ENCODE measurements at places on chromosomes 16 and 17.

DNA sequence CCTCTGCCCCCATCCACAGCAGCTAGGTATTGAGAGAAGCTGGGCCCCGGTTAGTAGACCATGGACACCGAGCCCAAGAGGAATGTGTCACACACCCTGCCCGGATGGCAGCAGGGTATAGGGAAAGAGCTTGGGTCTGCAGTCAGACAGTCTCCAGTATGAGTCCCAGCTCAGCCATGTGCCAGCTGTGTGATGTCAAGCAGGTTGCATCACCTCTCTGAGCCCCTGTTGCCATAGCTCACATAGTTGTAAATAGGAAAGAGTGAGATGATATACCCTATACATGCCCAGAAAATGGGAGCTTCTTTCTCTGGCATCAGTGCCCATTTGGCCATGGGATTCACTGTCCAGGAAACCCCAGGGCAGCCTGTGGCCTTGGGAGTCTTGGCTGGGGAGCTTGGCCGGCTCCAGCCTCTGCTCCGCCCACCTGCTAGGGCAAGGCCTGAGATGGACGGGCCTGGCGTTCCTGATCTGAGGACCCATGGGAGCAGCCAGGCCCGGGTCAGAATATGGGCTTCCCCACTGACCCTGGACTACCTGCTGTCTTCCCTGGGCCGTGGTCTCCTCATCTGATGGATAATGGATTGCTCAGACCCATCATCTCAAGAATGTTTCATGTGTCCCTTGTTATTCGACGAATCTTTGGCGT lies 13.2 kb downstream of the CD300LG start:
- no peak for DNase-seq

DNA sequence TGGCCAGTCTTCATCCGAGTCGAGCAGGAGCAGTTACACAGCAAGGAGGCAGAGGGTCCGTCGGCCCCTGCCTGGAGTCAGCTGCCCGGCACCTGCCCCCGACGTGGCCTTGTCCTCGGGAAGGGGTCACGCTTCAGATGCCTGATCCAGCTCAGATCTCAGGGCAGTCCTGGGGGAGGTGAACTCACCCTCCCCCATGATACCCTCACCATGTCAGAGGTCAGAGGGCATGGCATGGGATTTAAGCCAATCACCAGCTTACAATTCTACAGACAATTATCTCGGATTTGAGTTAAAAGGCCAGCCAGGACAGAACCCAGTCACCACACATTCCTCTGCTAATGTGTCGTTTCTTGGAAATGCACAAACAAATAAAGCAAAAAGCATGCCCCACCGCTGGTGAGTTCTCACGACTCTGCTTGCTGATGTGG lies 211.3 kb downstream of the FOXL1 start:
- no peak for DNase-seq

DNA sequence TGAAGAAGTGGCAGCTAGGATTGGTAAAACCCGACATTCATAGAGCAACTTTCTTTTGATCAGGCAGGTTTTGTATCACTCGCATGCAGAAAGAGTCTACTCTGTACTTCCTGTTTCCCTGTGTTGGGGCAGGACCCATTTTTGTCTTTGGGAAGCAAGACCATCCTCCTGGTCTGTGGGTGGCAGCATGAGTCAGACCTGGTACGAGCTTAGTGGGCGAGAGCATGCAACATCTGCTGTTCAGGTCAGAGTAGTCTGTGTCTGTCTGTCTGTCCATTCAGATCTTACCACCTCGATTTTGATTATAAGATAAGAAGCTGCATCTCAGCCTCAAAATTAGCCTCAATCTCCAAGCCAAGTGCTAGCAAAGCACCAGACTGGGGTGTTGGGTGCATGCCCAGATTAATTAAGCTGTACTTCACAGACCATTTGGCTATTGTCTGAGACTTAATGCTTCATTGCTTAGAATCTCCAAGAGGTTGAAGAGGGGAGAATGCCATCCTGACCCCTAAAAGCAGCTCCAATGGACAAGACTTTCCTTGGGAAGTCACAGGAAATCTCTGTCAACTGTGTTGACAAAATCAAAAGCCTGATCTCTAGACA lies 110.9 kb downstream of the XYLT1 start:
- DNase-seq, result no peak

GRCh38 chr17:38341035-38341721 lies 2.6 kb downstream of the GPR179 start:
- DNase-seq, result no peak

GRCh38 chr16:60945225-60945624 lies 1091.0 kb downstream of the CDH8 start:
- no peak for DNase-seq

- no peak for DNase-seq
Measured at GRCh38 chr16:17212606-17213005, 258.2 kb downstream of the XYLT1 start.

DNA sequence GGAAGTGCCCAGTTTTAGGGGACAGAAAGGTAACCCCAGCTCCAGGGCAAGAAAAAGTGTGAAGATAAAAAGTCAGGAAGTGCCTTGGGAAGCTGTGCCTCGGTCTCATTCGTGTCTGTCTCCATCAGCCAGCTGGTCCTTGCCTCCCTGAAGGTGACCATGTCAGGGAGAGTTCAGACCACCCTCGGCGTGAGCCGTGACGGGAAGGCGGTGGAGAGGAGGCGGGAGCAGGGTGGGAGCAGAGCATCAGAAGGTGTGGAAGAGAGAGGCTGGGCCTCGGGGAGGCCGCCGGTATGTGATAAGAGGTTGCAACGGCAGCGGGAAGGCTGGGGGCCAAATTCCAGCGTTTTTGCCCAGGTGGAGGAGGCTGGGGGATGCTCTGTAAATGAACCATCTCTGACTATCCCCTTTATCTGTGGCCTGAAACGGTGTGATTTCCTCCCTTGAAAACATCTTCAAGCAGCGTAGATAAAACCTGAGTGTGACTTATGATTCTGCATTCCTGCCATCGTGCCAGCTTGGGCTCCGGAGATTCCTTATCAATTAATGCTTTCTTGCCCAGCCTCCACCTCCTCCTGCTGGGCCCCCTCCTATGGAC lies 251.8 kb downstream of the IRF8 start:
- no peak for DNase-seq

DNA sequence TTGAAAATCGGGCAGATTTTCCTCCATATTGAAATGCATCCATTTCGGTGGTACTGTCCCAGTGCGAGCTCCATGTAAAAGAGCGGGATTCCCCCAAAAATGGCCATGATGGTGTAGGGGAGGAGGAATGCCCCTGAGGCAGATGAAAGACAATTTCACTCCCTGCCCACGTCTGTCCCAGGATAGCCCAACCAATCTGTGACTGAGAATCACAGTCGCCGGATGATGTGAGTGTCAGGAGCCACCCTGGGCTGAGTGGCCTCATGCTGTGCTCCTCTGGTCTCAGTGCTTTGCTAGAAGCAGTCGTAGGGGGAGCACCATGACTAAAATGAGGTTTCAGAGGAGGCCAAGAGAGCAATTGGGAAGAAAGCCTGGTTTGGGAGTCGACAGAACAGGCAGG lies 16.7 kb downstream of the SLC6A4 start:
- DNase-seq, result no peak

DNA sequence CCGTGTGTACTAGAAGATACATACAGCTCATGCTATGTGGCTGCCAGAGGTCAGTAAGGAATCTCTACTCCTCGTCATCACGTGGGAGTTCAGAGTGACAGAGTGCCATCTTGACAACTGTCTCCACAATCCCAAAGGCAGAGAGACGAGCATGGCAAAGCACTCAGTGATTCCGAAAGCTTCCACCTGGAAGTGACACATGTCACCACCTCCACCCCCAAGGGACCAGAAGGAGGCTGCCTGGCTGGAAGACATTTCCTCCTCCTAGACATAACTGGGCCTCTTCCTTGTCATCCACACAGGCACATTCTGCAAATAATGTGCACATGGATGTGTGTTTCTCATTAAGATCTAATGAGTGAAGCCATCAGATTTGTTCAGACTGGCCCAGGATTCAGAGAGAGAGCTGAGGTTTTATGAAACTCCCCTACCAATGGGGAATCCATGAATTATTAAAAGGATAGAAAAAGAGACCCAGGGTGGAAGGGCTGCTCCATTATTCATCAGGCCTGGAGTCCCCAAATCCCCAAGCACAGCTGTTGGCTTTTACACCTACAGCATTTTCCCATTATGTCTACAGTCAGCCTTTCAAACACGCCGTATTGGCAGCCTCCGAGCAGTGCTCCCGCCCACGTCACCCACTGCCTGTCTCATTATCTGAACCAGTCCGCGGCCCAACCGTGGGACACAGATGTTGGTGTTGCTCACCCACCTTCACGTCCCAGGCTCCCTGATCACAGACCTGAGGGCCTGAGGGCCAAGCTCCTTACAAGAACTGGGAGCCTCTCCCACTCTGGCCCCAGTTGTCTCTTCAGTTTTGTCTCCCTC lies 3.3 kb upstream of the CACNG5 start:
- no peak for DNase-seq

GRCh38 chr16:81574168-81574567 lies 129.6 kb downstream of the CMIP start:
- DNase-seq, result no peak

DNA sequence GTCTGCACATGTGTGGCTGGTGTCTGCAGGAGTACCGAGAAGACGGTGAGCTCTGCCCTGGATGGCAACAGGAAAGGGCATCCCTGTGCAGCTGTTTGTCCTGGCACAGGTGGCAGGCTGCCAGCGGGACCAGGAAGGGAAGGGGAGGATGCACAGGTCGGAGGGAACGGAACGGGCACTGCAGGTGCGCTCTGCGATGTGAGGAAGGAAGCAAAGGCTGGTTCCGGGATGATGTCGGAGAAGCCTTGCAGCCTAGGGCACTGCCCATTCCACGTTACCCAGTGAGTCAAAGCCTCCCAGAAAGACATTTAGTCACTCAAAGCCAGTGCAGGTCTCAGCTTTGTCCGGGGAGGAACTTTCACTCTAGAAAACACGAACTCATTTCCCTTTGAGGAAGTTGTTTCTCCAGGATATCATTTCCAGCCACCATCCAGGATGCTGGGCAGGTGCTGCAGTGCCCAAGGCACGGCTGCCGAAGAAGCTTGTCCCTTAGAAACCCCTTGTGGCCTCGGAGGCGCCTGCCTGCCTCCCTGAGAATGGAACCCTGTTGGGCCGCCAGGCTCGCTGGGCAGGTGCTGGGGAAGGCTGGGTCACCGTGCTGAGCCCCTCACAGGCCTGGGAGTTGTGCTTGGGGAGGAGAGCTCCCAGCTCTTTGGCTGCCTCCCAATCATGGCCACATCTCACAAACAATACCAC lies 4.5 kb upstream of the TMEM235 start:
- no peak for DNase-seq

GRCh38 chr17:50203086-50203485 lies 1.7 kb upstream of the COL1A1 start:
- DNase-seq, result no peak

GRCh38 chr17:80224683-80225082 lies 4.5 kb downstream of the SLC26A11 start:
- DNase-seq, result no peak

GRCh38 chr17:40320756-40321523 lies 12.0 kb downstream of the RARA start:
- peak; percentile 56 for DNase-seq

DNA sequence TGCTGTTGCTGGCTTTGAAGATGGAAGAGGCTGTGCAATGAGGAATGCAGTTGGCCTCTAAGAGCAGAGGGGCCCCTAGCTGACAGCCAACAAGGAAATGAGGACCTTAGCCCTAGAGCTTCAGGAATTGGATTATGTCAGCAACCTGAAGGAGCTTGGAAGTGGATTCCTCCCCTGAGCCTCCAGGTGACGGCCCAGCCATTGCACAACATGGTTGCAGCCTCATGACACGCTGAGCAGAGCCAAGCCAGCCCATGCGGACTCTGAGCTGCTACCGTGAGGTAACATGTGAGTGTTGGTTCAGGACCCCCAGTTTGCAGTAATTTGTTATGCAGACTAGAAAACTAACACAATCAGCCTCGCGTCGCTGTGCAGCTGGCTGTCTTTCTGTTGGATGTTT lies 20.2 kb downstream of the CCDC42 start:
- no peak for DNase-seq

- no peak for DNase-seq
Measured at GRCh38 chr17:68457168-68457538, at the start of gene WIPI1. Gene WIPI1, minus strand, starts transcription at chr17:68457496. Its CDS starts 75 bp downstream, at chr17:68457421.

GRCh38 chr16:30666681-30667080 lies 8.4 kb downstream of the FBRS start:
- no peak for DNase-seq

GRCh38 chr17:34219405-34219804 lies 35.7 kb upstream of the CCL2 start:
- DNase-seq, result no peak

DNA sequence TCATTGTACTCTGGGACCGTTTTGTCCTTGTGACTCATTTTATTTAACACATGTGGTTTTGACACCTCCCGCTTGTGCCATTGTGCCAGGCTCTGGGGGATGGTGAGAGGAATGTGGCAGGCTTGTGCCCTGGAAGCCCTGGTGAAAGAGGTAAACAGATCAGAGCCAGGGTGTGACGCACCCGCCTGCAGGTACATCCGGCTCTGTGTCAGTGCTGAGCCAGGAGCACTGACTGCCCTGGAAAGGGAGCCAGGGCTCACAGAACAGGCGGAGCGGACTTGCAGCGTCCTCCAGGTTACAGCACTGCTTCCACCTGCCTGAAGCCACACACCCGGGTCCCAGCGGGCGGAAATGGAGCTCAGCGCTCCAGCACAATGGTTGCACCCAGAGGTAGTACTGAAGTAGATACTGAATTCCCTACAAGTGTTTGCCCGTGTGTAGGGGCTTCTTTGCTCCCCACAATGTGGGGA lies 30.6 kb downstream of the CDRT15 start:
- DNase-seq, result peak; percentile 57

DNA sequence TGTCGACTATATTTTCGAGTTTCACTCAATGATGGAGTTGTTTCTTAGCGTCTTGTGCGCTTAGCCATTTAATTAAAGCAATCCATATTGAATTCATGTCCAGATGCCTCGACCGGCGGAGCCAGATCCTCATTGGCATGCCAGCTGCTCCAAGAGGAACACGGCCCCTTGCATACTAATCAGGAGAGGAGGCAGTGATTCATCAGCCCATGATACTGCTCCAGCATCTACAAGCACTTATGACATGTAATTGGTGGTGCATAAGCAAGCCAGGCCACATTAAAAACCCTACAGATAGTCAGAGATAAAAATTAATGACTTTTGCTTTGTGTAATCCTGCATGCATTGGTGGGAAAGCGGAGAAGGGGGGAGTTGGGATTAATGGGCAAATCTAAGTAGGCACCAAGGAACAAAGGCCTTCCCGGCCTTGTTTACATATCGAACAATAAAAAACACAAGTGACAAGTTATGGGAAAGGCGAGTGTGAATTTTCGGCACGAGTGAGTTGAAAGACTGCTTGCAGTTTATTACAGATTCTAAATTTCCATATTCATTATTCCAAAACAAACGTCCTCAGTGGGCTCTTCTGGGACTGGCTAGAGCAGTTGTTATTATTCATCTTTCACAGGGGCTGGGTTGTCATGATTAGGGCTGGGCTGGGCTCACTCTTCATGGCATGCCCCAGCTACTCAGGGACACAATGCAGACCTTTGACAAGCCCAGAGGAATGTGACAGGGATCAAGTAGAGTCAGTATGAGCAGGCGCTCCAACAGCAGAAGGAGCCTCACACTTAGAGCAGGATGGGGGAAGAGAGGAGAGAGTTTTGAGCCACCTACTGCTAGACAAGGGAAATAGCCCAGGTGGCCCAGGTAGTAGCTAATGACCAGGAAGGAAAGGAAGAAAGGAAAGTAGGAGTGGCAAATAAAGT lies 281.7 kb upstream of the ZFHX3 start:
- no peak for DNase-seq

- DNase-seq, result no peak
Measured at GRCh38 chr17:5854871-5855554, 215.2 kb upstream of the WSCD1 start.
